ENCODE measurements at places on chromosomes 6 and 20.

DNA sequence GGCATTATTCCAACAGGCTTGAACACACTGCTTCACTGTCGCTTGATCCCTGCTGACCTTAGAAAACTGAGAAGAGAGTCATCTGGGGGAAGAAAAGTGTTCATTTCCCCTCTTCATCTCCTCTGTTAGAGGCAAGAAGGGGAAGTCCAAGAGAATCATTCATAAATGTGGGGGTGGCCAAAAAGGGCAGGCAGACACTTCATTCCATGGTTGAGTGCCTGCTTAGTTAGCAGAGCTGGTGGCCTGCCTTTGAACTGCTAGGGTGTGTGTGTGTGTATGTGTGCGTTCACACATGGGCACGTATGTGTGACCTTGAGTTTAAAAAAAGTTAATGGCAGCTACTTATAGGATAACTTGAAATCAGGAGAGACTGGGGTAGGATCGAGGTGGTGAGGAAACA lies 39.4 kb upstream of the RFPL4B start:
- no peak for DNase-seq

DNA sequence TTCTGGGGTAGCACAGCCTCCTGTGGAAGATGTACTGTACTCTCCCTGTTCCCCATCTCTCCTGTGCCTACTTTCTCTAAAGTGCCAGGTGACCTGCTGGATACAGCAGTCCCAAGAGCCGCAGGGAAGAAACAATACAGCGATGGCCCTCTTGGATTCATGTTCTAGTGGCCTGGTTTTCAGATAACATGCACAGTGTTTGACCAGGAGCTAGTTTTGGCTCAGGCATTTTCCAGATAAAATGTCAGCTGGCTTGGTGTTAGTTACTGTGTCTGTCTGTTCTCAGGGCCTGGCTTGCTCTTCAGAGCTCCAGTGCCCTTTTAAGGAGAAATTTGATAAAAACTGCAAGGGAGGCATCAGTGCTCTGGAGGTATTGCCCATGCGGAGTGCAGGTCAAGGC lies 41.3 kb downstream of the GABRR2 start:
- DNase-seq, result no peak

- no peak for DNase-seq
Measured at GRCh38 chr20:12702312-12702711, 306.5 kb upstream of the SPTLC3 start.

GRCh38 chr20:50595988-50596693 lies 86.0 kb downstream of the PTPN1 start:
- DNase-seq, result no peak

DNA sequence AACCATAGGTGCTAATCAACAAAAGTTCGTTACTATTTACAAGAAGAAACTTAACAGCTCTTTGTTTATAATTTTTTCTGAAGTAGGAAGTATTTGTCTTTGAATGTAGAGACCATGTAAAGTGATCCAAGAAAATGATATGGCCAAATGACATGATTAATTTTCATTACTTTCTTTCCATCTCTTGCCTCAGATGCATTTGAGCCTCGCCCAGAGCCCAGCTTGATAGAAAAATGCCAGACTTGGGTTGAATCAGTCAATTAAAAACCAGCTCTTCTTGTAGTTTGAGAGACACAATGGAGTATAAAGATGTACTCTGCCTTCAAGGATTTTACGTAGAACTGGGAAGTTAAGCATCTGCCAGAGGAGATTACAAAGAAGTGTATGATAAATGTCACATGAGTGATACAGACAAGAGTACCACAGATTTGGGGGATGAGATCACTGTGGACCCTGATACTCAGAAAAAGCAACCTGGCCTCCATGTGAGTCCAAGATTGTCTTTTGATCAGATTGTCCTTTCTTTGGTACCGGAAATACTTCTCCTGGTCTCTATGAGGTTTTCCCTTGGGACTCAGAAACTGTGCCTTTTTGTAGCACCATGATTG lies 92.5 kb upstream of the SUPT3H start:
- DNase-seq, result no peak

- no peak for DNase-seq
Measured at GRCh38 chr20:48626226-48626937, 201.4 kb downstream of the PREX1 start.

DNA sequence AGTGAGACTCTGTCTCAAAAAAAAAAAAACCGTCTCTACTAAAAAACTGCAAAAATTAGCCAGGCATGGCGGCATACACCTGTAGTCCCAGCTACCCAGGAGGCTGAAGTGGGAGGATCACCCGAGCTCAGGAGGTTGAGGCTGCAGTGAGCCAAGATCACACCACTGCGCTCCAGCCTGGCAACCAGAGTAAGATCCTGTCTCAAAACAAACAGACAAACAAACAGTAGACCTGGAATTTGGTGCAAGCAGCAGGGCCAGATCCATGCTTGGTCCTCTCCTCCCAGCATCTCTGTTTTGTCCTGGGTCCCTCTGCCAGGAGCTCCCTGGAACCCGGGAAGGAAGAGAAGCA lies 11.6 kb downstream of the RIPOR3 start:
- no peak for DNase-seq

GRCh38 chr6:27388293-27389197 lies at the start of gene ZNF391:
Gene ZNF391, plus strand, starts transcription at chr6:27388759. Its CDS starts 11,612 bp downstream, at chr6:27400371.
- DNase-seq, result peak; percentile 28

DNA sequence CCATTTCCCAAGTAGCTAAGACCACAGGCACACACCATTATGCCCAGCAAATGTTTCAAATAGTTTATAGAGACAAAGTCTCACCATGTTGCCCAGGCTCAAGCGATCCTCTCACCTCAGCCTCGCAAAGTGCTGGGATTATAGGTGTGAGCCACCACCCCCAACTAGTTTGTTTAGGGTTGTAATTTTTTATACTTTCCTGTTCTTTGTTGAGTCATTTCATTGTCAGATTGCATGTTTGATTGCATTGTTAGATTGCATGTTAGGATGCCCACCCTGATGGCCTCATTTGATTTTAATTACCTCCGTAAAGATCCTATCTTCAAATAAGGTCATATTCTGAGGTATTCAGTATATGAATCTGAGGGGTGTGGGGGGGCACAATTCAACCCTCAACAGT lies 73.3 kb upstream of the SASH1 start:
- DNase-seq, result no peak

- DNase-seq, result no peak
Measured at GRCh38 chr20:47239719-47240067, 116.8 kb downstream of the ZMYND8 start.

GRCh38 chr20:21371193-21371592 lies 26.1 kb downstream of the NKX2-4 start:
- DNase-seq, result no peak

- no peak for DNase-seq
Measured at GRCh38 chr20:33689973-33690372, 3.8 kb upstream of the E2F1 start.

- DNase-seq, result no peak
Measured at GRCh38 chr6:11292594-11293236, 60.2 kb upstream of the NEDD9 start.
